SW 1271 (cell line): ENCODE measurements at places on chromosomes 4 and X.

DNA sequence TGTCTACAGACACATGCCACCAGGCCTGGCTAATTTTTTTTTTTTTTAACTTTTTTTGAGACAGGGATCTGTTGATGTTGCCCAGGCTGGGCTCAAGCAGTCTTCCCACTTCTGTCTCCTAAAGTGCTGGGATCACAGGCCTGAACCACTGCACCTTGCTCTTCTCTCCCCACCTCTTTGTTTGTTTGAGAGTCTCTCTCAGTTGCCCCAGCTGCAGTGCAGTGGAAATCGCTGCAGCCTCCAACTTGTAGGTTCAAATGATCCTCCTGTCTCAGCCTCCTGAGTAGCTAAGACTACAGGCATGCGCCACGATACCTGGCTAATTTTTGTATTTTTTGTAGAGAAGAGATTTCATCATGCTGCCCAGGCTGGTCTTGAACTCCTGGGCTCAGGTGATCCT is 115.6 kb downstream of the LARP7 start:
- DNase-seq, result no peak

GRCh38 chr4:115938764-115939443 is 825.5 kb upstream of the NDST4 start:
- no peak for DNase-seq

DNA sequence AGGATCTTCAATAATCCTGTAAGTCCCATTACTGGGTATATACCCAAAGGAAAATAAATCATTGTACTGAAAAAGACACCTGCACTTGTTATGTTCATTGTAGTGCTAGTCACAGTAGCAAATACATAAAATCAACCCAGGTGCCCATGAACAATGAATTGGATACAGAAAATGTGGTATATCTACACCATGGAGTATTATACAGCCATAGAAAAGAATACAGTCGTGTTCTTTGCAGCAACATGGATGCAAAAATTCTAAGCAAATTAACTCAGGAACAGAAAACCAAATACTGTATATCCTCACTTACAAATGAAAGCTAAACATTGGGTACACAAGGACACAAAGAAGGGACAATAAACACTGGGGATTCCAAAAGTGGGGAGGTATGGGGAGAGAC is 100.8 kb upstream of the BMP2K start:
- DNase-seq, result no peak

GRCh38 chrX:6685489-6685888 is 150.6 kb upstream of the VCX3A start:
- no peak for DNase-seq

GRCh38 chrX:41086627-41086932 is 1.3 kb downstream of the USP9X start:
- DNase-seq, result no peak

GRCh38 chr4:145497199-145498149 is 15.8 kb downstream of the SMAD1 start:
- DNase-seq, result no peak

DNA sequence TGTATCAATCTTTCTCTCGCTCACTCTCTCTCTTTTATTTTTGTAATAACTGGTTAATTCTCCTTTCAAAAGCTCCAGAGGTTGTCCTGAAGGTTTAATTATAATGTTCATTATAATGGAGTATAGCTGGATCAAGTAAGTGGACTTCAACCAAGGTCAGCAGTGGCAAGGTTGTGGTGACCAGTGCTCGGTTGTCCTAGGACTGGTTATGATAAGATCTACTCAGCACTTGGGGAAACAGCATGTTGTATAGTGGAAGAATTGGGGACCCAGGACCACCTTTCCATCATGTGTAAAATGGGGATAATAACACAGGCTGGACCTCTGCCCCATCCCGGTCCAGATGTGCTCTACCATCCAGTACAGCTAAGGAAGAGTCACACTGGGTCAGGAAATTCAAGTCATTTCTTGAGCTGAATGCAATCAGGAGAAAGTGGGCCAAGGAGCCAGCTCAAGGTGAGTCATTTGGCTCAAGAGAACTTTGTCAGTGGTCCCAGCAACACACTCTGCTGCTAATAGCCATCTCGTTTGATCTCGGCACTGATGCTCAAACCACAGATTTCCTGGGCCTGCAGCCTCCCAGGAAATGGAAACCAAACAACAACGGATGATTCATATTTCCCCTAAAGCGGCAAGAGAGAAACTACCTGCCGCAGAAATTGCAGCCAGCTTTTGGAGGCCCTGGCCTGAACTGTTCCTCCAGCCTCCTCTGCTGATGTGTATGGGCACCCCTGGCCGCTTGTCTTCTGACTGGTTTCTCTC is 123.6 kb upstream of the RBPJ start:
- DNase-seq, result peak; percentile 92

DNA sequence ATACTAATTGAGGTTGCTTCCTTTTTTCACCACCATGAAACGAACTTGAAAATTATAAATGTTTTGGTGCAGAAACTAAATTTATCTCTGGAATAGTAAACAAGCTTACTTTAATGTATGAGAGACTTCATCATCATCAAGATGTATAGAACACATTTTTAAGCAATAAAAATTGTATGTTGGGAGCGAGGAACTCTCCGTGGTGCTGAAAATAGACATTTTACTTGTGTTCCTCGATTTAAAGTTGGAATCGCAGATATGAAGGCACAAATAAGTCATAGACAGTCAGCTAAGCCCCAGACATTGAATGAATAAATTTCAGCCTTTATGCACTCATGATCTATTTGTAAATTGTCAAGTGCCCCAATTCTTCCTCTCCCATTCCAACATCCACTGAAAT is 310.7 kb downstream of the STK32B start:
- no peak for DNase-seq

DNA sequence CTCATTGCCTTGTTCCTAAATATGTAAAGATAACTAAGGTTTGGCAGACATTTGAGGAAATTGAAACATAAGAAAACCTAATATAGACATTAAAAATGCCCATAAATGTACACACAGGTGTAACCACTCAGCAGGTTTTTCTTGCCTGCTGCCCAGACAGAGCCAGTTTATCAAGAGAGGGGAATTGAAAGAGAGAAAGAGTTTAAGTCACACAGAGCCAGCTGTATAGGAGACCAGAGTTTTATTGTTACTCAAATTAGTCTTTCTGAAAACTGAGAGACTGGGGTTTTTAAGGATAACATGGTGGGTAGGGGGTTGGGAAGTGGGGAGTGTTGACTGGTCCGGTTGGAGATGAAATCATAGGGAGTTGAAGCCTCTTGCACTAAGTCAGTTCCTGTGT is 119.0 kb downstream of the CFAP299 start:
- DNase-seq, result no peak

- DNase-seq, result no peak
Observed at GRCh38 chrX:16394290-16394689, 227.0 kb downstream of the MAGEB17 start.

DNA sequence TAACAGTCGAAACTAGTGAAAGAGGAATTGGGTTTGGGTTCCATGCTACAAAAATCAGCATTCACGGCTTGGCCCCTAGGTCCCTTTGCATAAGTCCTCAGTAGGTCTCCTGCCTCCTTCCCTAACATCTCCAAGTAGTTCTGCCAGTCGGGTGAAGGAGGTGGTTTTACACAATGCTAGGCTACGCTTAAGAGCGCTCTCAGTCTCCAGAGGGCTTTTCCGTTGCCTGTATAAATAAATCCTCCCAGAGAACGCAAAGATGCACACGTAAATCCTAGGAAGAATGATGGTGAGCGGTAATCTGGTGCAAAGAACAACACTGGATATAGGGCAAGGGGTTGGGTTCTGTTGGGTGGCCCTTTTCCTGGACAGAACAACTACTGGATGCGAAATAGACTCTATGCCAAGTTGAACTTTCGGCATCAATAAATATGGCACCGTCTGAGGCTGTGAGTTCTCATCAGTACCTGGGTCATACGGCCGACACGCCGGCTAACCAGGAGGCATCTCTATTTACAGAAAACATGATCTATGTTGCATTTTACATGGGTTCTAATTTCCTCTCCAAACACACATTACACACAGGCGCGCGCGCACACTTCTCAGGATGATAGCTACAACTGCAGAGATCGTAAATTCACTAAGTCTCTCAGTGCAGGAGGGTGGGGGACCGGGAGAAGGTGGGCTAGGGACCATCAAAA is 1.3 kb downstream of the CAMK2D start:
- DNase-seq, result no peak

DNA sequence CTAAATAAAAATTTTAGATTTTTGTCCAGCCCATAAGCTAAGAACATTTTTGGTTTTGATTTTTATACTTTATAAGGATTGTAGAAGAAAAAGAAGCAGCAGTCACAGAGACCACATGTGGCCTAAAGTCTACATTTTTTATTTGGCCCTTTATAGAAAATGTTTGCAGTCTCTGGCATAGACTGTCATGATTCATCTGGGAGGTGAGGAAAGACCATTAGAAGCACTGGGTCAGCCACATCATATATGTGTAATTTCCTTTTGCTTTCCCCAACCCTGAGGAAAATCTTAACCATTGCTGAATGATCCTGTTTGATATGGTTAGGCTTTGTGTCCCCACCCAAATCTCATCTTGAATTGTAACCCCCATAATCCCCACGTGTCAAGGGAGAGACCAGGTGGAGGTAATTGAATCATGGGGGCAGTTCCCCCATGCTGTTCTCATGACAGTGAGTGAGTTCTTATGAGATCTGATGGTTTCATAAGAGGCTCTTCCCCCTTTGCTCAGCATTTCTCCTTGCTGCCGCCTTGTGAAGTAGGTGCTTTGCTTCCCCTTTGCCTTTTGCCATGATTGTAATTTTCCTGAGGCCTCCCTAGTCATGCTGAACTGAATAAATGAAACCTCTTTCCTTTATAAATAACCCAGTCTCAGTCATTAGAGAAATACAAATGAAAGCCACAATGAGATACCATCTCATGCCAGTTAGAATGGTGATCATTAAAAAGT is 12.1 kb upstream of the COPS4 start:
- DNase-seq, result no peak

DNA sequence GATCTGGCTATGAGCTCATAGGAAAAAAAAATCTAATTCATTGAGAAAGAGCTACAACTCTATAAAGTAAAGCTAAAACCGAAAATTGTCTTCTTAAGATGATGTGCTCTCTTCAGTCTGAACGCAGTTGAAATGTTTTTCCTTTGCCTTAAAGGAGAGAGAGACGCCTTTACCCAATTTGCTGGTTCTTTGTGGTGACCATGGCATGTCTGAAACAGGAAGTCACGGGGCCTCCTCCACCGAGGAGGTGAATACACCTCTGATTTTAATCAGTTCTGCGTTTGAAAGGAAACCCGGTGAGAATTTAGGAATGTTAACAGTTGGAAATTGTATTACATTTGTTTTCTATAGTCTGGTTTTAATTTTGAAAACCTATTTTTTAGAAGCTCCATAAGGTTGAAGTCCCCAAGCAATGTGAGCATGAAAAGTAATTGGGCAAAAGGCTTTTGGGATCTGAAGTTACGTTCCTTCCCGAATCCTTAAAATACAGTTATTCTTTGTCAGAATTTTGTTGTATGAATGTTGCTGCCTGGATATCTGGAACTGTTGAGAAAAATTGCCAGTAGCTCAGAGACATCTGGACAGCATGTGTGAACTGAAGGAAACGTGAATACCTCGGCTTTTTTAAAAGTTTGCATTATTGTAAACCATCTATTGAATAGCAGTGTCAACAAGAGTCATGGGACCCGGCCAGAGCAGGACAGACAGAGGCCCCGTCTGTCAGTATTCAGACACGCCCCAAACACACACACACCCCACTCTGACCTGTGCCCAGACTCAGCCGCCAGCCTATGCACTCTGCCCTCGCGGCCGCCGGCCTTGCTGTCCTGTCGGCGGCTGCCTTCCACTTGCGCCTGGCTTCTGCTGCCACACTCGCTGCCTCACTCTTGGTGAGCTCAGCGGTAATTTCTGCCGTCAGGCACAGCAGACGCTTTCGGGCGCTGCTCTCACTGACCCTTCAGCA is 9.9 kb downstream of the PIGG start:
- no peak for DNase-seq

- DNase-seq, result no peak
Observed at GRCh38 chrX:123138473-123138872, 45.6 kb upstream of the GRIA3 start.

DNA sequence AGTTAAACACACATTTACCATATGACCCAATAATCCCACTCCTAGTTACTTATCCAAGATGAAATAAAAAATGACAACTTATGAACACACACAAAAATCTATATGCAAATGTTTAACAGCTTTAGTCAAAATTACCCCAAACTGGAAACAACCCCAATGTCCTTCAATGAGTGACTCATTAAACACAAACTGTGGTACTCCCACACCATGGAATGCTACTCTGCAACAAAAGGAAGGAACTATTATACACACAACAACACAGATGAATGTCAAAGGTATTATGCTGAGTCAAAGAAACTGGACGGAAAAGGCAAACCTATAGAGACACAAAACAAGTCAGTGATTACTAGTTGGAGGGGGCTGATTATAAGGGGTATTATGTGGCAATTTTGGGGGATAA is 40.5 kb downstream of the MED14 start:
- no peak for DNase-seq

DNA sequence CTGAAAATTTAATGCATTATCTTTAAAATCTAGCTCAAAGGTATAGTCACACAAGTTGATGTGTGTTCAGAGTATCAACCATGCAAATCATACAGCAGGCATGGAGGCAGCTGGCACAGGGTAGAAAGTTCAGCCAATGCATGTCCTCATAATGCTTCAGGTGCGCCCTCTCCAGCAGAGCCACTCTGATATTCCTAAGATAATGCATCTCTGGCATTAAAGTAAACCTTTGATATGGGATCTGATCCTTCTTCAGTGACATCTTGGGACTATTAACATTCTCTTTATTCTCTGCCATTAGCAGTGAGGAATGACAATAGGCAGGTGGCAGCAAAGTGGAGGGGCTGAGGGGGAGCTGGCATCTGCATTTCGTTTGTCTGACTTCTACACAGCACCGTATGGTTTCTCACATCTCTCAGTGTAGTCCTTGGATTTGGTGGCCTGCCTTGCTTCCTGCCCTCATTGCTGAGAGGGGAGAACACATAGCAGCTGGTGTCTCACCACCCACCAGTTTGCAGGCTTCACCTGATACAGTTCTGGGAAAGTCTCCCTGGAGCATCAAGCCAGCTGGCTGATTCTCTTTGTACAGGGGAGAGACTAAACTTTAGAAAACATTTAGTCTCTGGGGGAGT is 168.7 kb upstream of the TBC1D9 start:
- DNase-seq, result no peak

DNA sequence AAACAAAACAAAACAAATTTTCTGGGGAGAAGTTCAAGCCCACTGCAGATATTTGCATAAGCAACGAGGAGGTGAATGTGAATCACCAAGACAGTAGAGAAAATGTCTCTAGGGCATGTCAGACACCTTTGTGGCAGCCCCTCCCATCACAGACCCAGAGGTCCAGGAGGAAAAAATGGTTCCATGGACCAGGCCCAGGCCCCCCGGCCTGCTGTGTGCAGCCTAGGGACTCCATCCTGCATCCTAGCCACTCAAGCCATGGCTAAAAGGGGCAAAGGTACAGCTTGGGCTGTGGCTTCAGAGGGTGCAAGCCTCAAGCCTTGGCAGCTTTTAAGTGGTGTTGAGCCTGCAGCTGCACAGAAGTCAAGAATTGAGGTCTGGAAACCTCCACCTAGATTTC is 54.0 kb downstream of the LPAR4 start:
- DNase-seq, result no peak

GRCh38 chr4:121977251-121978171 is 25.7 kb upstream of the TRPC3 start:
- DNase-seq, result no peak

GRCh38 chrX:31653422-31653821 is 581.6 kb upstream of the FTHL17 start:
- no peak for DNase-seq

GRCh38 chr4:41260116-41260733 is 3.5 kb downstream of the UCHL1 start:
- DNase-seq, result no peak

GRCh38 chr4:176726803-176727202 is 65.9 kb downstream of the VEGFC start:
- DNase-seq, result no peak
